IPS-NIHi11 (cell line): ENCODE measurements at places on chromosomes 3 and 15.

DNA sequence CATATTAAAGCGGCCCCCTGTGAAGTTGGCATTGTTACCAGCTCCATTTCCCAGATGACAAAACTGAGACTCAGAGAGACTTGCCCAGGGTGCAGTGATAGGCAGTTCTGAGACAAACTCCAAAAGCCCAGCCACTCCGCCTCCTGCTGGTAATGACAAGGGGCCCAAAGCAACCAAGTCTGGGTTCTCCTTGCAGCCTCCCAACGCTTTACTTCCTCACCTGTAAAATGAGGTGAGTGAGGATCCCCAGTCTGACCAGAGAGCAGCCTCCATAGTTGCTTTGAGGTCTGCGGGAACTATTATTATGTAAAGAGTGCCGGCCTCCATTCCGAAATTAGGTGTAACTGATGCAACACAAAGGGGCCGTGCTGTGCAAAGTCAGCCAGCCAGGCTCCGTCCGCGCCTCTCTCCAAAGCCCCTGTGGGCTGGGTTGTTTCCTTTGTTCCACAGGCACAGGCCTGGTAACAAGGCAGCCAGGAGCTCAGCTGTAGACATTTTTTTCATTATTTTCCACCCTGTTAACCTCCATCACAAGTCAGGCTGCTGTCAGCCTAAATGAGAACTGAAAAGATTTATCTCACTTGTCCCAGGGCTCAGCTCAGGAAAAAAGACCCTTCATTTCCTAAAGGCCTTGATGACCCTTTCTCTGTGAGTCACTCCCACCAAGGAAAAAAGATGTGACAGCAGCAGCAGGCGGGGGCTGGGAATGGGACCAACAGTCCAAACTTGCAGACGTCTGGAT is 139.1 kb upstream of the RAD18 start:
- peak; percentile 72 for DNase-seq

DNA sequence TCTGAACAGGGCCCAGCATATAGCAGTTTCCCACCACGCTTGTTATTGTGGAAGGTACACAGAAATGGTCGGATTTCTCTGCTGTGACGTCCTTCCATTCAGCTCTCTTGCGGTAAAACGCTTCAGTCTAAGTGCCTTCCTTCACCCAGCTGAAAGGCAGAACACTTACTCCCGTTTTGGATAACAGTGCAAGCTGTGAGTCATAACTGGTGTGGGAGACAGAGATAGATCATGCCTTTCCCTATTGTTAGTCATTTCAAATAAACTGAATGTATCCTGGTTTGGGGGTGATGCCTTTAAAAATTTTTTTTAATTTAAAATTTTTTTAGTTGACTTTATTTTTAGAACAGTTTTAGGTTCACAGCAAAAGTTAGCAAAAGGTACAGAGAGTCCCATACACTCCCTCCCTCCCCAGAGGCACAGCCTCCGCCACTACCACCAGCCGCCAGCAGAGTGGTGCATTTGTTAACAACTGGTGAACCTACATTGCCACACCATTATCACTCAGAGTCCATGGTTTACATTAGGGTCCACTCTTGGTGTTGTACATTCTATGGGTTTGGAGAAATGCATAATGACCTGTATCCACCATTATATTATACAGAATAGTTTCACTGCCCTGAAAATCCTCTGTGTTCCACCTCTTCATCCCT is 94.9 kb upstream of the NSMCE3 start:
- no peak for DNase-seq

DNA sequence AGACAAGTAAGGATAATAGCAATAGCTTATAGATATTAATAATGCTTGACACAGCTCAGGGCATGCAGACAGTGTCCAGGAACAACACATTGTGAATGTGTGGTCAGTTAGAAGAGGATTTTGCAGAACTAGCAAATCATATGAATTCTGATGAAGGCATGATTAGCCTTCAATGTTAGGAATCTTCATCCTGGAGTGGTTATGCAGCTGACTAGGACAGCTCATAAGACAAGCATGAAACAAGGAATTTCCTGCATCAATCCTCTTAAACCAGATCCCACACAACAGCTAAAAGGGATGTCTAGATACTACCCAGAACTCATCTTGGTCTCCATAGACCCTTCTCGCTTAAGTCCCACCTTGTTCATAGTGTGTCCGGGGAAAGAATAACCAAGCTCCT is 499.0 kb upstream of the ATP11B start:
- DNase-seq: no peak

DNA sequence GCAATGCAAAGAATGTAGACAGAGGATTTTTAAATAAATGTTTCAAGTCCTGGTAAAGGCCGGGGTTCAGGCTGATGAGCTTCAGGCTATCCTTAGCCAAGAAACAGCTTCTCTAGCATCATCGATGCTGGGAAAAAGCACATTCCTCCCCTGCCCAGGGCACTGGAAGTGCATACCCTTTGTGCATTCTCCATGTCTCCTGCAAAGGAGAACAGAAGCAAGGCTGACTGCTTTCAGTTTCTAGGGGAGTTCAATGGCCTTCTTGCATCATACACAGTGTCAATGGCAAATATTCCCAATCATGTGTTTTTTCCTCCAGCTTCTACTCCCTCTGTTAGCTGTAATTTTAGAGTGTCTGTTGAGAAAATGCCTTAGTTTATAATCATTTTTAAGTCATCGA is 59.9 kb downstream of the GPR176 start:
- no peak for DNase-seq

- no peak for DNase-seq
Measured at GRCh38 chr15:99718421-99718820, 14.8 kb downstream of the LYSMD4 start.

GRCh38 chr15:58923284-58923683 is 10.2 kb downstream of the SLTM start:
- DNase-seq: no peak

GRCh38 chr15:62547584-62547983 is 382.5 kb upstream of the C2CD4B start:
- no peak for DNase-seq

DNA sequence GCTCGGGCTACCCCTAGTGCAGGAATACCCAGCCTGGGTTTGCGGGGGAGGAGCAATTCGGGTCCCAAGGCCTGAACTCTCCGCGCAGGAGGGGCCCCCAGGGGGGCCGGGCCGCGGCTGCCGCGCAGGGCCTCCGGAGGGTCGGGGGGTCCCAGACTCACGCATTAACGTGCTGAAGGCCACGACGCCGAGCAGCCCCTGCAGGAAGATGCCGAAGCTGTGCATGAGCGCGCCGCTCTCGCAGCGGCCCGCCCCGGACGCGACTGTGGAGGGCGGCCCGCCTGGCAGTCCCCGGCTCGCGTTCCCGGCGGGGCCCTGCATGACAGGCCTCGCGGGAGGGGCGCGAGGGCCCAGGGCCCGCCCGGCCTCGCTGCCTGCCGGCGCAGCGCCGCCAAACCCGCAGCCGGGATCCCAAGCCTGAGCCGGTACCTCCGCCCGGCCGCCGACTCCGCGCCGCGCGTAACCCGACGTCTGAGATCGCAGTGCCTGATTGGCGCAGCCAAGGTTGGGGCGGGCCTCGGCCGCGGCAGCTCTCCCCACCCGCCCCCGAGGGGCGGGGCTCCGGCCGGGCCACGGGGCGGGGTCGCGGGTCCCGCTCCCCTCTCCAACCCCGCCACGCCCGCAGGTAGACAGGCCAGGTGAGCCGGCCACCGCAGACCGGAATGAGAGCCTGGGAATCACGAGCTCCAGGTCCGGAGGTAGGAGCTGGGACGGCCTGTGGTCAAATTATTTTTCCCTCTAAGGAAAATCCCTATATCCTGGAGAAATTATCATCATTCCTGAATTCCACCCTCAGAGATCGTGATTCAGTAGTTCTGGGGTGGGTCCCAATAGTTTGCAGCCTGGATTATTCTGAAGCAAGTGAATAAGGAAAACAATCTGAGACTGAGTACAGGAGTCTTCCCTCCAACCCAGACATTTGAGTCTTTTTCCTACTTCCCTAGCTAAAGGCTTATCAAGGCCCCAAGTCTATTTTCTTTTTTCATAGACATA is at the start of gene STIMATE:
Gene STIMATE (minus strand): TSS at position 419 of the 993 bp plus-strand sequence. CDS start 98 bp downstream, at position 321.
- peak; percentile 100 for DNase-seq

GRCh38 chr3:53744351-53744750 is 101.9 kb downstream of the CHDH start:
- peak; percentile 75 for DNase-seq

DNA sequence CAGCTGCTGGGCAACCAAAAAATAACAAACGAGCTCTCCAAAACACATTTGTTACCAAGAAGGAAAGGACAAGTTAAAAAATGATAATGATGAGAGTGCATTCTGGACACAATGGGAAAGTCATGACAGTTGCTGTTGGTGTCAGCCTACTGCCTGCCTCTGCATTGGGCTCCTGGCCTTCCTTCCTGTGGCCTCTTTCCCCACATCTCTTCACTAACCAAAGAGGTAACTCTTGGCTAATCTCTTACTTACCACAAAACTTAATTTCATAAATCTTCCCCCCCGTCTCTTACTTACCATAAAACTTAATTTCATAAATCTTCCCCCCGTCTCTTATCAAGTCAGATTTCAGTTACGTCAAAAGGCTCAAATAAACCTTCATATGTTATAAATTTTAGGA is 58.6 kb downstream of the AGTR1 start:
- no peak for DNase-seq

GRCh38 chr3:141699897-141700296 is 38.2 kb upstream of the RNF7 start:
- no peak for DNase-seq

DNA sequence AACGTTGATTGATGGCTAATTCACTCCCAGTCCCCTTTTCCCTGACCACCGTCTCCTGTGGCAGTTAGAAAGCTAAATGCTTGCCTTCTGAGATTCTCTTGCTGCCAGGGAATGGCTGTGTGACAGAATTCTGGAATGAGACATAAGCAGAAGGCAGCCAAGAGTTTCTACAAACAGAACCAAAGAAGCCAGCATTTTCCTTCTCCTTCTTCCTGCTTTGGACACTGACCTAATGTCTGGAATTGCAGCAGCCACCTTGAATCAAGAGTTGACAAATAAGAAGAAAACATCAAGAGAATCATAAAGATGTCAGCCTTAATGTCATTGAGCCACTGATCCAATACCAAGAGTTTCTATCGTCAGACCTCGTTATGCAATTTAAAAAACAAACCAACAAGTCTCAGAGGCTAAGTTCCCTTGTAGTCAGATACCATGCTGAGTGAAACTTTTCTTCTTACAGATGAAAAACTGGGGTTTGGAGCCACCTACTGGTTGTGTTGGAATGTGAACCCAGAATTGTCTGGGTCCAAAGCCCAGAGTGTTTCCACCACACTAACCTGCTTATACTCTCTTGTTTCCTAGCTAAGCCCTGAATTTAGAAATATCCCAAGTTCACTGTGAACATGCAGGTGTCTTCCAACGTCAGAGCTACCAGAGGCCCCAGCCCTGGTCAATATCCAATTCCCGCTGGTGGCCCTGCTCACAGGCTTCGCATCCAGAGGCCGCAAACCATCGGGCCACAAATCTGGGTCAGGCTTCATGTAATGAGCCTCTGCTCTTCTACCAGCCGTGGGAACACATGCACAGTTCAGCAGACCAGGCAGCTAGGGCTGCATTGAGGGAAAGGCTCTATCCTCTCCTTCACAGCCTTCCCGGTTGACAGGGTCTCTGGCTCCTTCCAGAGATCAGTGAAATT is 42.5 kb downstream of the MCF2L2 start:
- DNase-seq: peak; percentile 67

GRCh38 chr15:99124641-99125040 is 19.8 kb downstream of the SYNM start:
- DNase-seq: no peak

GRCh38 chr15:25892126-25892525 is 29.0 kb upstream of the ATP10A start:
- no peak for DNase-seq

GRCh38 chr15:88974392-88974791 is 61.2 kb upstream of the MFGE8 start:
- no peak for DNase-seq
